ENCODE measurements at places on chromosomes 2 and 18.

- DNase-seq: no peak
Measured at GRCh38 chr2:44943031-44943692, 1.7 kb downstream of the SIX3 start.

- DNase-seq: no peak
Measured at GRCh38 chr2:59383473-59383872, 1142.3 kb upstream of the FANCL start.

DNA sequence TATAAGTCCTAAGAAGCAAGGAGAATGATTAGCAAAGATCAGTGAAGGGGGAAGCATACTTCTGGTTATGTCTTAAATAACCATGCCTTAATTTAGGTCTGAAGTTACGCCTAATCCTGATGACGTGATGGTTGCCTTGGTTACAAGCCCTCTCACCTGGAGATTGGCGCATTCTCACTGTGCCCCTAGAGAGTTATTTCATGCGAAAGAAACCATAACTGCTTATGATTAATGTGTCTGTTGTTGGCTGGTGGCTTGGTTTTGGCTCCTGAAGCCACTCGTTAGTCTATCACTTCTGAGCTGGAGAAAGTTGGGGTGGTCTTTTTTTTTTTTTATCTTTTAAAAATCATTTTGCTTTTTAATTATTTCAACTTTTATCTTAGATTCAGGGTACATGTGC is 47.0 kb downstream of the TNFRSF11A start:
- DNase-seq: no peak

- peak; percentile 91 for DNase-seq
Measured at GRCh38 chr2:216339456-216340279, 32.6 kb downstream of the MARCHF4 start.

GRCh38 chr2:63673865-63674533 is 85.2 kb downstream of the MDH1 start:
- DNase-seq: no peak

DNA sequence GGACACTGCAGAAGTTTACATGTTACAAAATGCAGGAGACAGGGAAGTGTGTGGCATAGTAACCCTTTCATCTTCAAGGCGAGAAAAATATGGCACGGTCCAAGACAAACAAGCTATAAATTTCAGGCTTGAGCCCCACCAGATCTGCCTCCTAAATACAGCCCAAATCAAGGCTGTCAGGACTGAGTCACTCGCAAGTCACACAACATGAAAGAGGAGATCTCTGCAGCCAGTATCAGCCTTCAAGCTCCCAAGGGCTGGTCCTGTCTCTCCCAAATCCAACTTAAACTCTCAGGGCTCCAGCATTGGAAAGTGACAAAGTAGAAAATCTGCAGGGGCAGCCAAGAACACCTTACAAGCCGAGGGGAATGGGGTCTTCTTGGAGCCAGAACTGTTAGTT is 106.3 kb upstream of the GATA6 start:
- DNase-seq: no peak

GRCh38 chr2:66691031-66691965 is 256.4 kb downstream of the MEIS1 start:
- DNase-seq: no peak

DNA sequence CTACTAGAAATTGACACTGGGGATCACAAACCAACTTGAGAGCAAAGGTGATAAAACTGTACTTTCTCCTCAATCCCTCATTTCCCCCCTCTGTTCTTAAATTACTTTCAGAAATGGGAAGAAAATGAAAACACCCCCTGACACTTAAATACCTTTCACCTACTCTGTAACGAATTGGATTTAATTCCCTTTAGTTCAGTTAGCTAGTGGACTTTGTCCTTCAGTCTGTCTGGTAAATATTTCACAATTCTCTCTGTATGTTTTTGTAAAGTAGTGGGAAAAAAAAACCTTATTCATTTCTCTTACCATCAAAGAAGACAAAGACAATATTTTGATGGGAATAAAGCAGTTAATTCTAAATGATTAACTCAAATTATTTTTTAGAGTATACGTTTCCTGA is 85.7 kb downstream of the CDH2 start:
- DNase-seq: no peak

- DNase-seq: no peak
Measured at GRCh38 chr2:230494980-230495379, 79.0 kb downstream of the SP100 start.

DNA sequence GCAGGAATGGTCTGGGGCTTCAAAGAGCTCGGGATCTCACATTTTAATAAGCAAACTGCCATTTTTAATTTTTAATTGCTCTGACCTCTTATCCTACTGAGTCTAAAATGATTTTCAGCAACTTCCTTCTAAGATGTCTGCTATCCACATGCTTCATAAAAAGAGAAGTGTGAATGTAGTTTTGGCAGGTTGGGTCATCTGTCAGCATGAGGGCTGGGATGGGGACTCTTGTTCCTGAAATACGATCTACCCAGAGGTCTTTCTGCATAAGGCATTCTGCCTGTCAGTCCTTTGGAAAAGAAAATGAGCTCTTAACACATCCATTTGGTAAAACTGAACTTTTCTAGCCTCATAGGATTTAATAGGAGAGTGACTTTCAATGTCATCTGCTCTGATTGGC is 252.8 kb upstream of the APCDD1 start:
- no peak for DNase-seq

DNA sequence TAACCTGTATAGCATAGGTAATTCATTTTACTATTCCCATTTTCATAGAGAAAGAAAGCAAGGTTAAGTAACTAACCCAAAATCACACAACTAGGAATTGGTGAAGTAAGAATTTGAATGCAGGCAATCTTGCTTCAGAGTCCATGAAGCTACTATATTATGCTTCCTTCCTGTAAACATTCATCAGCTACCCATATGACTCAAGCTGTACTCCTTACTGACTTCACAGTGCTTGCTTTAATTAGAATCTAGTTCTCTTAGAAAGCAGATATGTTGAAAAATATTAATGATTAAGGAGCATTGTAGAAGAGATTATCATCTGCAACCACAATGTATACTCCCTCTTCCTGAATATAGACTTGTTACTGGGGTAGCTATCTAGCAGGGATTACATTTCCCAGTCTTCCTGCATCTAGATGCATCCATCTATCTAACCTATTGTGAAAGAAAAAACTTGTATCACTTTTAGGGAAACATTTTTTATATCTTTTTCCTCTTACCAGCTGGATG is 961.6 kb upstream of the CHAC2 start:
- DNase-seq: no peak

GRCh38 chr2:118539290-118539689 is 308.2 kb downstream of the EN1 start:
- DNase-seq: peak; percentile 19

DNA sequence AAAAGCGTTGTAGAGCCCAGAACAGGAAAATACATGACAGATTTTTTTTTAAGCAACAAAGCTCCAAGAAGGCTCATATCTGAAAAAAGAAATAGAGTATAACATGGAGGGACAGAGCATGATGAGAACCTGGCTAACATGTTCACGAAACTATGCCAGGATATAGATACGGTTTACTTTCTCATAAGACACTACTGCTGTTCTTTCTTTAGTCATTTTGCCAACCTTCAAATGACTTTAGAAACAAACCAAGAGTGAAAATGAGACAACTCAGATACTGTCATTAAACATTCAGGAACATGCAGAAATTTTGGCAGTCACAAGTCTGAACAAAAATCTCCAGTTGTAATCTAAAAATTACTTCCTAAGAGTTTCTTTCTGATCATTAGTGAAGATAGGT is 14.3 kb downstream of the LPIN2 start:
- DNase-seq: no peak

GRCh38 chr2:59032499-59032898 is 791.4 kb upstream of the FANCL start:
- no peak for DNase-seq

DNA sequence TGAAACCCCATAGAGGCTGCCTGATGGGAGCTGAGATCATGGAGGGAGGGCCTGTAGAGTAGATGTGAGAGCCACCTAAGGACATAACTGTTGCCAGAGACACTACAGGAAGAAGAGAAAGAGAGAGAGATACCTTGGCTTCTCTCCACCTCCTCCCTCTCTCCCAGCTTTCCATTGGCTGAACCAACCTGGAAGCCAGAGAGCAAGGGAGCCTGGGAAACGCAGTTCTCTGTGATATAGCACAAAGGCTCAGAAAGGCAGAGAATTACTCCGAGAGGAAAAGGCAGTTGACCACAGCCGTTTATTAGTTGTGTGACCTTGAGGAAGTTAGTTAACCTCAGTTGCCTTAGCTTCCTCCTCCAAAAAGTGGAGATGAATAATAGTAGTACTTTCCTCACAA is 37.7 kb upstream of the MAT2A start:
- DNase-seq: no peak

- DNase-seq: peak; percentile 40
Measured at GRCh38 chr18:7822435-7823331, 255.6 kb downstream of the PTPRM start.

GRCh38 chr2:130975729-130976128 is 117.5 kb downstream of the FAM168B start:
- no peak for DNase-seq

GRCh38 chr2:225076125-225076524 is 33.9 kb upstream of the DOCK10 start:
- peak; percentile 69 for DNase-seq

GRCh38 chr2:40554665-40555294 is 102.9 kb upstream of the SLC8A1 start:
- DNase-seq: peak; percentile 52

DNA sequence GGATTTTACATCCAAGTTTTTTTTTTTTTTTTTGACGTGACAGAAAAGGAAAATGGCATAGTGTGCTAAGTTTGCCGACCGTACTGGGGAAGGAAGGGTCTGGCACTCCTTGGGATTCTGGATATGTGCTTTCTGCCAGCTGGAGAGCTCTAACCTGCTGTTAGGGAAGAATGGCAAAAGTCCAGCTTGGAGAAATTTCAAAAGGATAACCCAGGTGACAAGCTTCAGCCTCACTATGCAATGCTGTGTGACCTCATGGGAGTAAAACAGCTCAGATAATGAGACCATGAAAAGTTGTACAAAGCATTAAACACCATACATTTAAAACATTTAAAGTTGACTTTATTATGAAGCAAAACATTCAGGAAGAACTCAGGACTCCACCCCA is 10.3 kb upstream of the GPR45 start:
- DNase-seq: no peak

DNA sequence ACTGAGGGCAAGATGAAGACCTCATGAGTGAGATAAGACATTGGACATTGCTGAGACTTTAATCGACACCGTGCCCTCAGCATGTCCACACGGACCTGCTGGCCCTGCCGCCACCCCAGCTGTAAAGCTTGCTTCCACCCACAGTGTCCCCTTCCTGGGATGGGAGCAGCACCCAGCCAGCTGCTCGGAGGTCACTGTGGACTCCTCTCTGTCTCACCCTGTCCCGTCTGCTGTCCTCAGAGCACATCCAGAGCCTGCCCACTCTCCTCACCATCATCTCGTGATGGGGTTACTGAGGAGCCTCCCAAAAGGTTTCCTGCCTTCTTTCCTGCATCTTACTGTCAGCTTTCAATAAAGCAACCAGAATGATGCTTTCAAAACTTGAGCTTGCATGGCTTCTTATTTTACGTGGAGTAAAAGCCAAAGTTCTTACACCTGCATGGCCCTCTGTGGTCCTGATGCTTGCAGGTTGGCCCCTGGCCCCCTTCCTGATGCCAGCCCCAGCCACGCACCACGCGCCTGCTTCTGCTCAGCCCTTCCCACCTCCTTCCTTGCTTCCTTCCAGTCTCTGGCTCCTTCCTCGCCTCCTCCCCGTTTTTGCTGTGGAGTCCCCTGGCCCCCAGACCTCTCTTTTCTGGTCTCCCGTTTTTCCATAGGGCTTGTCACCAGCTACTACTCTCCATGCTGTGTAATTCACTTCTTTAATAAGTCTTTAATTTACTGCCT is 67.0 kb downstream of the DGKD start:
- DNase-seq: no peak

- DNase-seq: no peak
Measured at GRCh38 chr2:36952748-36953197, 13.6 kb downstream of the STRN start.

DNA sequence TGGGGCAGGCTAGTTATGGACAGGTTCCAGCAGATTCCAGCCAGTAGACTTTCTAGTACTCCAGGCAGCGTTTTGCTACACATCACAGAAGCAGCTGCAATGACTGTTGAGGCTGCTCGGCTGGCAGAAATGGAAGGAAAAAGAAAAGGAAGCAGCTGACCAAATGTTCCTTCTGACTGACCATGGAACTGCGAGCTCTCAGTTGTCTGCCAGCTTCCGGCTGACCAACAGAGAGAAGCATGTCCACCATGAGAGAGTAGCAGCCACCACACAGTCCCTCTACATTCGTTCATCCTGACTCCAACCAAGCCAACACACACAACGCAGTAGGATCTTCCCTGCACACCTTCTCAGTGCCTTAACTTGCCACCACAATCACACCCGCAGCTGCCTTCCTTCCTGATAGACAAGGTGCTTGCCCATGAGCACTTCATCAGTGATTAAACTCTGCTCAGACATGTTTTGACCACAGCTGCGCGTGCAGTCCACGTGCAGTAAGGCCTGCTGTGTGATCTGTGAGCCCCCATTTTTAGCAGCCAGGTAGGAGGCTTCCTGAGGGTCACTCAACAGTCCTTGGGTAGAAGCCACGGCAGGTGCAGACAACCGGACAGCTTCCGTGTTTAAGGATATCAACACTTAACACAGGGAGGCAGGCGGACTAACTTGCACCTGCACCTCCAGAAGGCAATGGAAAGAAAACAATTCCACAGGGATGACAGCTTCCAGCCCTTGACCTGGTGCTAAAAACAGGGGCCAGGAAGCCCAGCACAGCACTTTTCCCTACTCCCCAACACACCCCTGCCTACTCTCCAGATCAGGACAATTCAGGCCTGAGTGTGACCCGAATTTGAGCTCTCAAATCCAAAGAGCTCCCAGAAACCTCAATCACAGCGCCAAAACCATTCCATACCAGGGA is 996 bp downstream of the TGFBRAP1 start:
- DNase-seq: no peak

DNA sequence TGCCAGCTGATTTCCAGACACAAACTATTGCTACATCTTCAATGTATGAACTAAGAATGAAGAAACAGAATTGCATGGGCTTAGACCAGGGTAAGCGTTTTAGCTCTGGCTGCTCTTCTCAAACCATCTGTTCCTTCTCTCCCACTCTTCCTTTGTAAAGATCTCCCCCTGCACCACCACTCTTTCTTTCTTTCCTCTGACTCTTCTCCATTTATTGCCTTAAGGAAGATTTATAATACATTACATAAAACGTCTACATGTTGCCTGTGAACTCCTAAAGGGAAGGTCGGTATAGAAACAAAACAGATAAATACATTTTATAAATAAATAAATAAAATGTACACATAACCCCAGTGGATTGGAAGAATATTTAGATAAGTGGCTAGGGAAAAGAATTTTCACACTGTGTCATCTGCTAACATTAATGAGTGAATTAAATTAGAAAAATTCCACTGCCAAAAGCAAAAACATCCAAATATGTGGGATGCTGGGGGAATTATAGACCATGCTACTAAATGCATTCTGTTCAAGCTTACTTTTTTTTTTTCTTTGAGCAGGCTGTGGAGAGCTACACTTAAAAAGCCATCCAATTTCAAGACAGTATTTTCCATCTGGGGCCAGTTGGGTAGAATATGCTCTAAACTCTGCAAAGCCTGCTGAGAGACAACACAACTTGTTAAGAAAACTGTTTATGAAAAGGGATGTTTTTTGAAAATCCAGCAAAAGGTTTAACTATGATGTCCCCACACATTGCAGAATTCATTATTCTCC is 41.5 kb downstream of the NCKAP5 start:
- no peak for DNase-seq

Data from fibroblast of skin of back (primary cell).